SK-N-MC (cell line): ENCODE measurements at places on chromosomes 2 and 18.

GRCh38 chr2:74530239-74531187, 780 bp downstream of the HTRA2 start:
- DNase-seq = no peak

- no peak for DNase-seq
These were observed 12.6 kb downstream of the CRACDL start for GRCh38 chr2:98923244-98923940.

- no peak for DNase-seq
These were observed 46.5 kb downstream of the NCK2 start for GRCh38 chr2:105791229-105791628.

DNA sequence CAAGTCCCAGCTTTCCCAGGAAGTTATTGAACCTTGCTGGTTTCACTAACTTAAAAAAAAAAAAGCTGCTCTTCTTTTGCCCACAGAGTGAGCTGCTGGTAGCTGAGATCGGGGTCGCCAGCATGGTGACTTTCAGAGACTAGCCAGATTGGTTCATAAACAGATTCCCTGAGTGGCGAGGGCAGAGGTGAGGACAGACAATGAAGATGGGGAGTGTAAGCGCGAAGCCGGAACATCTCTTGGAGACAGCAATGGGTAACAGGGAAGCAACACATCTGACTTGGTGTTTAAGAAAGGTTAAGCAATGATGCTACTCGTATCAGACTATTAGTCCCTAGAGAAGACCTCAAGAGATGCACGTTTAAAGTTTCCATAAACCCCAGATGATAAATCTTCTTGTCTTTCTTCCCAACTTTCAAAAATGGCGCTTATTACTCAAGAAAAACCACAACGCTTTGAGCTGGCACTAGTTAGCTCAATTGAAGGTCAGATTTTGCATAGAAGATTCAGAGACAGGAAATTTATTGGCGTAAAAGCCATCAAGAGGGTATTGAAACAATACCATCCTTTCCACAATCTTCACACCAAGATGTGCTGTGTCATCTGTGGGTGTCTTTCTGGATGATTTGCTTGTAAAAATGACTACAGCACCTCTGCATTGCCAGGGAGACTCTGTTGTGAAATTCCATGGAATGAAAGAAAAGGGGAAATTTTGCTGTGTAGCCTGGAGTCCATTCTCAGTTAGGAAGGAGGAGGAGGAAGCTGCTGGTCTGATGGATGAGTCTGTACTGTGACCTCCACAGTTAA, 193.1 kb upstream of the CXCR4 start:
- no peak for DNase-seq

GRCh38 chr2:138475277-138475776, 26.2 kb upstream of the SPOPL start:
- no peak for DNase-seq

GRCh38 chr2:28665041-28665704, 86.5 kb upstream of the PPP1CB start:
- DNase-seq = no peak

DNA sequence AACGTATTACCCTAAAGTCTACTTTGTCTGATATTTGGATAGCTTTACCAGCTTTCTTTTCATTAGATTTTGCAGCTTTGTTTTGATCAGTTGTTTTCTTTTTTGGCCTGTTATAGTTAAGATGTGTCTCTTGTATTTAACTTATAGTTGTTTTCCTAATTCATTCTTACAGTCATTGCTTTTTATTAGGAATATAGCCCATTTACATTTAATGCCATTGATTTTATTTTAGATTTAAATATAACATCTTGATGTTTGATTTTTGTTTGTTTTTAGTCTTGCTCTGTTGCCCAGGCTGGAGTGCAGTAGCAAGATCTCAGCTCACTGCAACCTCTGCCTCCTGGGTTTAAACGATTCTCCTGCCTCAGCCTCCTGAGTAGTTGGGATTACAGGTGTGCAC, 215.9 kb upstream of the HDAC4 start:
- no peak for DNase-seq

- no peak for DNase-seq
These were observed 333.3 kb downstream of the SLC8A1 start for GRCh38 chr2:40118622-40119021.
